ENCODE measurements at places on chromosomes 3 and 15. TPM values are rescaled to one million over a fixed set of nuclear protein-coding genes. Genes with fewer than 3 reads are reported as not detected.

Gene ZDHHC23
- 3.4 TPM for total RNA-seq

Gene PTPRG
- total RNA-seq: 30.4 TPM

Gene CFAP100
- not detected for total RNA-seq

Gene SLC49A4
- total RNA-seq: 16.9 TPM

GRCh38 chr15:74326746-74327145, 40.7 kb downstream of the CYP11A1 start:
- DNase-seq: no peak

- peak; percentile 32 for DNase-seq
Measured at GRCh38 chr3:160448845-160449635, 546 bp downstream of the TRIM59 start.

DNA sequence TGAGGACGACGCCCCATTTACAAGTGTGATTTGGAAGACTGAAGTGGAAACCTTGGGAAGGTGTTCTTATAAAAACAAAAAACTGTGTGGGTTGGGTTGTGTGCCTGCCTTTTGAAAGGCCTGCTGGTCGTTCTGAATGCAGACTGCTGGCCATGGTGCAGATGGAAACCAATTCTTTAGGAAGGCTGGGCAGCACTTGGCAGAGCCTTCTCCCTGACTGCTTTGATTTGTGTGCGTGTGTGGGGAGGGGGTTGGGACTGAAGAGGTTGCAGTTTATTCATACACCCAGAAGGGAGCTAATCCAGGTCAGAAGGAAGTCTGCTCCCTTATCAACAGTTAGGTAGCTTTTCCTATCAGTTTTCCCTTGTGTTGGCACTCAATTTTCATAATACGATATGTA, 288.7 kb downstream of the SOX2 start:
- no peak for DNase-seq

- DNase-seq: no peak
Measured at GRCh38 chr3:44048196-44048924, 193.3 kb upstream of the TOPAZ1 start.

DNA sequence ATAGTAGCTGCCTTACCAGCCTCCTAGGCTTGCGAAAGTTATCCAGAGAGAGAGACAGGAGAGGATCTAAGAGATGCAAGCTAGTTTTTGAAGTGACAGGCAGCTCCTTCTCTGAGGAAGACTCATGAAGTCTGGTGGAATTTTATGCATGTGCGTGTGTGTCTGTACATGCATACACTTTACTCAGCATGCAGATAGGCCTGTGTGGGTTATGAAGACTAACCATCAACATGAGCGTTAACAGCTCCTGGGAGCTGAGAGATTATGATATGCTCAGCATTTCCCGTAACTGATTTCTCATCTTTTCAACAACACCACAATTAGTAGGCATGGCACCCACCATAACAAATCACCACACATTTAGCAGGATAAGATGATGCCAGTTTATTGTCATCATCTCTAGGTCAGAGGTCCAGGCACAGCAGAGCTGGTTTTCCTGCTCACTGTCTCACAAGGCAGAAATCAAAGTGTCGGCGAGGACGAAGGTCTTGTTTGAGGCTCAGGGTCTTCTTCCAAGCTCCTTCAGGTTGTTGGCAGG, 239.5 kb downstream of the CACNA2D3 start:
- DNase-seq: no peak

DNA sequence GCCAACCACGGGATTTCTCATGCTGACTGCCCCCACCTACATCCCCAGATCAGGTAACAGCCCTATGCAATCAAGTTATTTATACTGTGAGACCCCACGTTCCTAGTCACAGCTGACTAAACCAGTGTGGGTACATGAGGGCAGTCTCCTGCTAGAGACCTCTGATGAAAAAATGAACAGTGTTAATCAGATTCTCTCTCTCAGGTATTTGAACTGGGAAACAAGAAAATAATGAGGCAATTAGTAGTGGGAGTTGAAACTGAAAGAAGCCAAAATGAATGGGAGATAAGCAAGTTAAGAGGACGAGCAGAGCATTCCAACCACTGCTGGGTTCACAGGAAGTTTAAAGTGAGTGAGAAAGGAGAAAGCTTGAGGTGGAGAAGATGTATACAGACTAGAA, 98.5 kb upstream of the MYO5C start:
- no peak for DNase-seq

DNA sequence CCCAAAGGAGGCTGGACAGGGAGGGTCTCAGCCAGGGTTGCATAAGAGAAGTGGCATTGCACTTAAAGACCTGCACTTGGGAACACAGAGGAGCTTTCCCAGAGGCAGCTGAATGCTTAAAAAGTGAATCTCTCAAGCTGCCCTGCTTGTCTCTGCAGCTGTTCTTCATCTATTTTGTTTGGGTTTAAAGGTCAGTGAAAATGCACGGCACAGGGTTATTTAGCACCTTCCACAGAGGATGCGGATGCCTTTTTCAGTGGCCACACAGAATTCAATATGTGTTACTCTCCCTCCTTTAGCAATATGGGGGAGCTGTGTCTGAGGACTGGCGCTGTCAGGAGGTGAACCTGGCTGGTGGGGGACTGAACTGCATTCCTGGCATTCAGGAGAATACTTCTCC, 22.7 kb upstream of the CTNNB1 start:
- no peak for DNase-seq

DNA sequence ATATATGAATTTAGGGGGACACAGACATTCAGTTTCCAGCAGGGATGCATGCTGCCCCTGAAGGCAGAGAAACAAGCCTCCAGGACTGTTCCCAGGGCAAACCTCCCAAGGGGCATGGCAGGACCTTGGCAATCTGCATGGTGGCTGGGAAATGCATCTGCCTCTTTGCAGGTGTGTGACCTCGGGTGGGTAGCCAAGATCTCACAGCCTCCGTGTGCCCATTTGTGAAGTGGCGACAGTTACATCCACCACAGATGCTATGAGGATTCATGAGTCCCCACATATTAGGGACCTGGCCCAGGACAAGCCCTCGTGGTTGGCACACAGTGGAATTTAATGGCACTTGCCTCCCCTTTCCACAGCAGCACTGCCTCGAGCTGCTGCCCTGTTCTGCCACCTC, 29.9 kb downstream of the SLC28A1 start:
- DNase-seq: no peak

- no peak for DNase-seq
Measured at GRCh38 chr3:115494826-115495225, 128.5 kb upstream of the GAP43 start.
